ENCODE measurements at places on chromosomes 7 and 10.

GRCh38 chr10:50740293-50740648 is 535 bp downstream of the ASAH2B start:
- peak overlapping the region; percentile 92 for H3K4me3 ChIP-seq
- no peaks in the 10 kb centered on the region for H3K36me3 ChIP-seq
- peaks cover 3% of the 10 kb centered on the region for H3K4me1 ChIP-seq
- no peaks in the 10 kb centered on the region for H3K27me3 ChIP-seq

DNA sequence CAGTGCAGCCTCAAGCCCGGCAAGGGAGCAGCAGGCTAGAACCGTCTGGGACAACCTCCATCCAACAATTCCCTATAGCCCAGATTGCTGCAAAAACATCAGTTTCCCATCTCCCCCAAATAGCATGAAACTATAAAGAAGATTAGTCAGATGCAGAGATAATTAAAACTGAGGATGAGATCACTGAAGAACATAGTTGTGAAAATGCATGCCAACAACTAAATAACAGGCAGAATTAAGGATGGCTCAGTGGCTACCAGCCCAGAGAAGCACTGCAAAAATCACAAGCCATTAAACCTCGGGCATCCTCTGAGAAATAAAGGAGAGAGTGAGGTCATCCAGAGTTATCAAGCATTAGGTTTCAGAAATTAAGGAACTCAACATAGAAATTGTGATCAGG is 427.1 kb downstream of the TNS3 start:
- H3K27ac ChIP-seq = no peak overlapping the region
- no peaks in the 10 kb centered on the region for H3K27me3 ChIP-seq
- no peak for DNase-seq
- no peak overlapping the region for H3K4me3 ChIP-seq
- H3K36me3 ChIP-seq = no peaks in the 10 kb centered on the region

DNA sequence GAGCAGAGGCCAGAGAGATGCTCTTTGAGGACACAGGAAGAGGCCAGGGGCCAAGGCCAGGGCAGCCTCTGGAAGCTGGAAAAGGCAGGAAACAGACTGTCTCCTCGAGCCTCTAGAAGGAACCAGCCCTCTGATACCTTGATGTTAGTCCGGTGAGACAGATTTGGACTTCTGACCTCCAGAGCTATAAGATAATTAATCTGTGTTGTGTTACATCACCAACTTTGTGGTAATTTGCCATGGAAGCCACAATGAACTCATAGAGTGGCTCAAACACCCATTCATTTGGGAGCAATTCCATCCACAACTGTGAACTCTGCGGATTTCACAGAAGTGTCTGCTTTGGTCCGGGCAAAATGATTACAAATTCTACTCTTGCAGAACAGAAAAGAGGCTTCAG is 48.7 kb downstream of the OAT start:
- no peak overlapping the region for H3K4me3 ChIP-seq
- no peak overlapping the region for H3K27ac ChIP-seq
- H3K4me1 ChIP-seq = no peaks in the 10 kb centered on the region
- no peaks in the 10 kb centered on the region for H3K36me3 ChIP-seq
- H3K27me3 ChIP-seq = peaks cover 15% of the 10 kb centered on the region

GRCh38 chr7:141354251-141354650 is 197.0 kb upstream of the AGK start:
- H3K27ac ChIP-seq = peak overlapping the region; percentile 21
- peak; percentile 93 for DNase-seq
- H3K4me3 ChIP-seq = no peak overlapping the region
- no peaks in the 10 kb centered on the region for H3K36me3 ChIP-seq
- H3K27me3 ChIP-seq = no peaks in the 10 kb centered on the region

DNA sequence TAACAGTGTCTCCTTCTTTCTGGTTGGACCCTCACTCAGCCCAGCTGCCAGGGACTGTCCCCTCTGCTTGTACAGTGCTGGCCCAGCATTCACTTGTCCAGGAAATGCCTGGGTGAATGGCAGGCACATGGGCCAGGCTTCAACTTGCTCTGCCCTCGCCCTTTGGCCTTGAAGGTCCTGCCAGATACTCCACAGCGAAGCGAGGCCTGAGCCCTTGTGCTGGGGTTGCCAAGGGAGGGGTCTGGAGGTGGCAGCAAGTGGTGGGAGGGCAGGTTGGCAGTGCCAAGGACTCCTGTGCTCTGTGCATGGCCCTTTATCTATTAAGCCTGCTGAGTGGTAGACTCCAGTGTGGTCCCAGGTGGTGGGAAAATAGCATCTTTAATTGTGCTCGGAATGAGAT is 75.7 kb downstream of the CDH23 start:
- H3K36me3 ChIP-seq = no peaks in the 10 kb centered on the region
- no peak overlapping the region for H3K27ac ChIP-seq
- no peak overlapping the region for H3K4me3 ChIP-seq
- H3K4me1 ChIP-seq = no peaks in the 10 kb centered on the region

DNA sequence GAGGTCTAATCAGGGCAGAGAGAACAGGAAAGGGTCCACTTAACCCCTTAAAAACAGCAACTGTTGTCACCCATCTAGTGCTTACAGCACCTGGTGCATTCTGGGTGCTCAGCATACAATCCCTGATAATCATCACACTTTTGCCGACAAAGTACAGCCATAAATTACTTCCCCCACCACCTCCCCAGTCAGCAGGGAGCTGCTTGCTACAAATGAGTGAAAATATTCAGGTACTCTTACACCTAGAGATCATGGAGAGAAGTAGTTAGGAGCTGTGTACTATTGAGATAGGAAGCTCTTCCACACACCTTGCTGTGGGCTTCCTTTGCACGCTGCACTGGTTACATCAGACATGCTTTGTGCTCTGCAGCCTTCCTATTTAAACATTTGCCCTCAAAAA is 723.5 kb upstream of the GALNT17 start:
- no peak overlapping the region for H3K27ac ChIP-seq
- no peaks in the 10 kb centered on the region for H3K36me3 ChIP-seq
- no peaks in the 10 kb centered on the region for H3K27me3 ChIP-seq
- H3K4me1 ChIP-seq = peaks cover 3% of the 10 kb centered on the region
- H3K4me3 ChIP-seq = no peak overlapping the region

DNA sequence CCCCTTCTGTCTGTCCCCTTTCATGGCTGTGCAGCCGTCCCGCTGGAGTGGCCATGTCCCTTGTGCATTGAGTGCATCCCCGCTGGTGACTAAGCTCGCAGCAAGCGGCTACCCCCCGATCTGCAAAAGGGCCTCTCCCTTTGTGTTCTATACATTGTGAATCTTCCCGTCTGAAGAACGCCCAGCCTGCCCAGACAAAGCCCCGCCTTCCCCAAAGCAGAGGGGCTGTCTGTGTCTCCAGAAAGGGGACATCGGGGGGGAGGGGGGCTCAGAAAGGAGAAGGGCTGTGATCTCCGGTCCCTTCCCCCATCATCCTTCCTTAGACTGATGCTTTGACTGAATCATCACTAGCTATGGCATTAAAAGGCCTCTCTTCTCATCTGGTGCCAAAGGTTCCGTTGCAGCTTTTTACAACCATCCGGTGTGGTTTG is 11.9 kb downstream of the NPTX2 start:
- no peaks in the 10 kb centered on the region for H3K4me1 ChIP-seq
- DNase-seq = no peak
- H3K36me3 ChIP-seq = no peaks in the 10 kb centered on the region
- no peak overlapping the region for H3K4me3 ChIP-seq
- H3K27me3 ChIP-seq = peaks cover 5% of the 10 kb centered on the region

DNA sequence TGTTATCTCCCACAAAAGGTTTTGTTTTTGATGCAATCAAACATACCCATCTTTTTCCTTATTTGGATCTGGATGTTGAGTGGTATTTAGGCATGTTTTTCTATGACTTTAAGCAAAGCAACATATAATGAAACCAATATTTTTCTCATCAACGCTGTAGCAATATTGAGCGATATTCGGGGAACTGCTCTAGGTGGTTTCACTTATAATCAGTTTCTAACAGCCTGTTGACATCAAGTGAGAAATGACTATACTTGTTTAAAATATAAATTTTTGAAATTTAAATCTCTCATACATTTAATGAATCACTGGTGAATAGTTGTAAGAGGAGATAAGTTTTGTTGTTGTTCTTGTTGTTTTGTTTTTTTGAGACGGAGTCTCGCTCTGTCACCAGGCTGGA is 52.8 kb upstream of the CCAR1 start:
- H3K27ac ChIP-seq = no peak overlapping the region
- H3K4me3 ChIP-seq = no peak overlapping the region
- no peaks in the 10 kb centered on the region for H3K36me3 ChIP-seq
- peaks cover 14% of the 10 kb centered on the region for H3K4me1 ChIP-seq
- DNase-seq = no peak

GRCh38 chr10:66180581-66181318 is 745.1 kb upstream of the LRRTM3 start:
- H3K27ac ChIP-seq = no peak overlapping the region
- no peaks in the 10 kb centered on the region for H3K27me3 ChIP-seq
- H3K36me3 ChIP-seq = no peaks in the 10 kb centered on the region
- H3K4me1 ChIP-seq = no peaks in the 10 kb centered on the region

DNA sequence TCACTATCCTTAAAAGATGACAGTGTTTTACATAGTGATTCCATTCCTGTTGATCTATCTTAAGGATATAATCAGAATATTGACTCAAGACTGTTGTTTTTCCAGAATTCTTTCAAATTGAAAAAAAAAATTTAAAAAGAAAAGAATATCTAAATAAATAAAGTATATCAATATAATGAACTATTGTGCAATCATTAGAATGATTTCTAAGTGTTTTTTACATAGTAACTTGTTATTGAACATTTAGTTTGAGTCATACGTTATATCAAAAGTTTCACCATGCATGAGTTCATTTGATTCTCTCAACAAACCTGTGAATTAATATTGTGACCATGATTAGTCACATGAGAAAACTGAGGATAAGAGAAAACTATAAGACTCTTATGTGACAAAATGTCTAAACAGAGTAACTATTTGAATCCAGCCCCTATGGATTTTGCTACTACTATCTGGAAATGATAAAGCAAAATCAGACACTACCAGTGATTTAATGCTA is 46.1 kb downstream of the KLF6 start:
- no peak overlapping the region for H3K4me3 ChIP-seq
- H3K27me3 ChIP-seq = no peaks in the 10 kb centered on the region

- no peaks in the 10 kb centered on the region for H3K4me1 ChIP-seq
- H3K27ac ChIP-seq = no peak overlapping the region
- no peaks in the 10 kb centered on the region for H3K36me3 ChIP-seq
Measured at GRCh38 chr7:74320645-74321221, 31.5 kb downstream of the CLIP2 start.

- DNase-seq = peak; percentile 67
- no peaks in the 10 kb centered on the region for H3K4me1 ChIP-seq
- no peak overlapping the region for H3K4me3 ChIP-seq
- H3K36me3 ChIP-seq = no peaks in the 10 kb centered on the region
Measured at GRCh38 chr7:81367326-81367931, 402.4 kb downstream of the HGF start.

DNA sequence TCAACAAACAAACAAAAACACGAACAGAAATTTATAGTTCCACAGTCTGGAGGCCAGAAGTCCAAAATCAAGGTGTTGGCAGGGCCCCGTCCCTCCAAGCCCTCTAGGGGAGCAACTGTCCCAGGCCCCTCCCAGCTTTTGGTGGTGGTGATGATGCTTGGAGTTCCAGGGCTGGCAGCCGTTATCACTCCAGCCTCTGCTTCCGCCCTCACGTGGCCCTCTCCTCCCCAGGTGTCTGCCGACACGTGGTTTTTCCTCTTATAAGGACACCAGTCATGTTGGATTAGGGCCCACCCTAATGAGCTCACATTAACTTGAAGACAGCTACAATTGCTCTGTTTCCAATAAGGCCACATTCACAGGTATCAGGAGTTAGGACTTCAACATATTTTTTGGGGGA is 49.7 kb downstream of the MICALL2 start:
- no peak overlapping the region for H3K27ac ChIP-seq
- H3K36me3 ChIP-seq = no peaks in the 10 kb centered on the region
- peaks cover 15% of the 10 kb centered on the region for H3K27me3 ChIP-seq
- no peaks in the 10 kb centered on the region for H3K4me1 ChIP-seq
- DNase-seq = no peak

- peak; percentile 44 for DNase-seq
- H3K4me3 ChIP-seq = no peak overlapping the region
- peaks cover 48% of the 10 kb centered on the region for H3K36me3 ChIP-seq
- no peak overlapping the region for H3K27ac ChIP-seq
Measured at GRCh38 chr7:16695621-16696237, 49.7 kb downstream of the BZW2 start.

- no peak for DNase-seq
- no peaks in the 10 kb centered on the region for H3K36me3 ChIP-seq
- H3K4me3 ChIP-seq = no peak overlapping the region
- no peak overlapping the region for H3K27ac ChIP-seq
- no peaks in the 10 kb centered on the region for H3K4me1 ChIP-seq
Measured at GRCh38 chr7:28217143-28217542, 36.5 kb upstream of the JAZF1 start.

GRCh38 chr10:79125092-79125491 is 56.3 kb downstream of the ZMIZ1 start:
- H3K4me3 ChIP-seq = no peak overlapping the region
- no peak overlapping the region for H3K27ac ChIP-seq
- peaks cover 35% of the 10 kb centered on the region for H3K36me3 ChIP-seq
- no peak for DNase-seq
- no peaks in the 10 kb centered on the region for H3K27me3 ChIP-seq

GRCh38 chr10:84608126-84608525 is 279.7 kb downstream of the CCSER2 start:
- H3K36me3 ChIP-seq = no peaks in the 10 kb centered on the region
- H3K4me1 ChIP-seq = no peaks in the 10 kb centered on the region
- no peak for DNase-seq
- no peak overlapping the region for H3K4me3 ChIP-seq
- H3K27ac ChIP-seq = no peak overlapping the region

DNA sequence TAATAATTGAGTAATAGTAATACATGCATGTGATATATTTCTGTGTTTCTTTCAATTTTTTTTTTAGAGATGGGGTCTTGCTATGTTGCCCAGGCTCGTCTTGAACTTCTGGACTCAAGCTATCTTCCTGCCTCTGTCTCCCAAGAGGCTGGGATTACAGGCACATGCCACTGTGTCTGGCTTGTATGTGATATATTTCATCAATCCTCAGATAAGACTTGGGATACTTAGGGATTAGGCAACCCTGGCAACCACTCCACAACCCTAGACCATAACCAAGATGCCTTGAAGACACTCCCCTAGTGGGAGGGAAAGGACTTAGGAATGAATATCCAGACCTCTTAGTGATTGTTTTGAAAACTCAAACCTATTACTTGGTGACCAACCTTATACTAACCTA is 154.8 kb downstream of the CCDC3 start:
- peak; percentile 27 for DNase-seq
- H3K4me3 ChIP-seq = no peak overlapping the region
- H3K27me3 ChIP-seq = peaks cover 4% of the 10 kb centered on the region
- no peaks in the 10 kb centered on the region for H3K36me3 ChIP-seq
- no peak overlapping the region for H3K27ac ChIP-seq
- H3K4me1 ChIP-seq = peaks cover 15% of the 10 kb centered on the region

GRCh38 chr7:119228482-119228881 is 1004.0 kb downstream of the ANKRD7 start:
- no peaks in the 10 kb centered on the region for H3K4me1 ChIP-seq
- H3K27ac ChIP-seq = no peak overlapping the region
- H3K36me3 ChIP-seq = no peaks in the 10 kb centered on the region

- H3K36me3 ChIP-seq = no peaks in the 10 kb centered on the region
- no peaks in the 10 kb centered on the region for H3K4me1 ChIP-seq
- no peak for DNase-seq
- H3K4me3 ChIP-seq = no peak overlapping the region
- H3K27ac ChIP-seq = no peak overlapping the region
Measured at GRCh38 chr10:48750019-48750418, 65.3 kb downstream of the WDFY4 start.
